ENCODE measurements at places on chromosomes 7 and 10.

GRCh38 chr7:69277366-69277765, 320.9 kb upstream of the AUTS2 start:
- DNase-seq = no peak

- no peak for DNase-seq
These were observed 590.9 kb upstream of the ANKRD30A start for GRCh38 chr10:36534471-36535002.

DNA sequence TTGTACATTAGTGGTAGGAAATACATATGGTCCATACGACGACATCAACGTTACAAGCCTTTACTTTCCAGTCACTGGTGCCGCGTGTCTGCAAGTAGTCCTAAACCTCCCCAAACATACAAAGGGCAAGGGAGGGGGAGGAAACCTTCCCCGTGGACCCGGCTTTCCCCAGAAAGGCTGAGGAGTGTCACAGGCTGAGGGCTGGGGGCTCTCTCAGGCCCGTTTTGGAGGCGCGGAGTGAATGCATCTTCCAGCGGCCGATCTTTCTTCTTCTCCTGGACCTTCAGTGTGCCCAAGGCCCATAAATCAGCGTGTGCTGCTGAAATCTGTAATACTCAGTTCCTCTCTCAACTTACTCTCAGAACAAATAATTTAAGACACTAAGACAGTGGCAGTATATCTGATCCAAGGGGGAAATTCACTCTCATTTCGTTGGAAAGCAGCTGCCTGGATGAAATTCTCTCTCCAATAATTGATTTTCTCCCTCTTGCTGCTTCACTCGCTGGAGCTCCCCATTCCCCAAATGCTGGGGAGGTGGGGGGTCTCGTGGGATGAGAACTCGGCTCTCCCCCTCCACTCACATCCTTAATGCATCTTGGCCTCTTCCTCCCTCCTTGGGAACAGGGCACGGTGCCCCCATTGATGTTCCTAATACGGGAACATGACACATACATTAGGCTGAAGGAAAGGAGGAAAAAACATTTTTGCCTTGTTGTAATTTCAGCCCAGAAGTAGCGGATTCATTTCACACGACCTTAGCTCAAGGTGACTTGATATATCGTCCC, 126.1 kb downstream of the ADARB2 start:
- DNase-seq = no peak

GRCh38 chr7:138902161-138902560, 79.0 kb downstream of the KIAA1549 start:
- DNase-seq = no peak

DNA sequence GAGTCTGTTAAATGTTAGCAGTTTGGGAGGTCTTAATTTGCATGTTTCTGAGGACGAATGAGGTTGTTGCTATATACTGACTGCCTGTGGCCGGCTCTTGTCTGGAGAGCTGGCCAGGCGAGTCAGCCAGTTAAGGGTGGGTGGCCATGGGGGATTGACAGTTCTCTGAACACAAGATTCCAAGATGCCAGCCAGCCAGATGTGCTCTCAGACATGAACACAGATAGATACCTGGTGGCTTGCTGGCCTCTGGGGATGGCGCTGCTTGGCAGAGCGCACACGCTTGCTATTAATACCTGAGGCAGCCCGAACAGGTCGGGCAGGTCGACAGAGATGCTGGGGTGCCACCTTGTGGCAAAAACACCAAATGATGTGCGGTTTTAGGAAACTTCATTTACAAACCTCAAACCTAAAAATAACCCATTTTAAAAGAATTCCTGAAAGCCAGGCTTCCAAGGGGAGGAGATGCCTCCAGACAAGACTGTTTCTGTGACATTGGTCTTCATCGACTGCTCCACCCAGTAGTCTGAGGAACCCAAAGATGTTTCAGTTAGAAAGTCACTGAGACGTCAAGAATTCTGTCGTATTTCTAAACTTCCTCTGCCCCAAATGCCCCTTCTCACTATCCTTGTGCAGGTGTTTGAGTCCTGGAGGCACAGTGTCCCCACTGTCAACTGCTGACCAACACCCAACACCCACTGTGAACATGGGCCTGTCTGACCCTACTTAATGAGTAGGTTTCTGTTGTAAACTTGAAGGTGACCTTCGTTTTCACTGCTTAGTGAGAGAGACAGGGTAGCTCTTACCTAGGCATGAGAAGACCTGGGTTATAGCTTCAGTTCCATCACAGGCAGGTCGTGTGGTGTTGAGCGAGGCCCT, 123.4 kb downstream of the NT5C2 start:
- no peak for DNase-seq

GRCh38 chr7:46486256-46487206, 565.5 kb upstream of the IGFBP3 start:
- no peak for DNase-seq

DNA sequence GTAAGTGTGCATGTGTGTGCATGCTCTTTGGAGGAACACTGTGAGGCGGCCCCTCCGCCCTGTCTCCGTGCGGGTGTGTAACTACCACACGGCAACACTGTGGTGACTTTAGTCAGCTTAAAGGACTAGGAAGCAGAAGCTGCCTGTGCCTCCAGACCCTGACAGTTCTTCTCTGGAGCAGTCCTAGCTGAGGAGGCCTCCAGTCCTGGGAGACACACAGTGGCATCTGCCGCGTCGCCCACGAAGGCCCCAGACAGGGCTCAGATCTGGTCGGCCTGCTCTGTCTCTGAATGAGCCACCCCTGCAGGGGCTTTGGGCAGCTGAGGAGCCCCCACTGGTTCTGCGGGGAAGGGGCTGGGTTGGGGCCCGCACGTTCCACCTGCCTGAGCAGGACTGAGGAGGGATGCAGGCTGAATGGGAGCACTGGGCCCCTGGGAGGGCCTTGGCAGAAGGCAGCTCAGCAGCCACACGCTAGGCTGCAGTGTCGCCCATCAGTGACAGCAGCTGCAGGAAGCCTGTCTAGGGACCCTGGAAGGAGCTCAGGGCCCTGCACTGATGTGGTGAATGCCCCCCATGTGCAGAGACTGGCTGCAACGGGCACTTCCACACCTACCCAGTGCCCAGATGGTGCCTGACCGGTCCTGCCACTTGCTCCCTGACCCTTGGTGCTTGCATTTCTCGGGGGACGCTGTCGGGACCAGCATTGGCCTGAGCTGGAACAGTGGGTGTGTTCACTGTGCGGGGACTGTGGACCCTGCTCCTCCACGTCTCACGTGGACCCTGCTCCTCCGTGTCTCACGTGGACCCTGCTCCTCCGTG, 27.3 kb upstream of the KNDC1 start:
- no peak for DNase-seq

GRCh38 chr10:21202776-21203462, 305.8 kb upstream of the NEBL start:
- DNase-seq = no peak

DNA sequence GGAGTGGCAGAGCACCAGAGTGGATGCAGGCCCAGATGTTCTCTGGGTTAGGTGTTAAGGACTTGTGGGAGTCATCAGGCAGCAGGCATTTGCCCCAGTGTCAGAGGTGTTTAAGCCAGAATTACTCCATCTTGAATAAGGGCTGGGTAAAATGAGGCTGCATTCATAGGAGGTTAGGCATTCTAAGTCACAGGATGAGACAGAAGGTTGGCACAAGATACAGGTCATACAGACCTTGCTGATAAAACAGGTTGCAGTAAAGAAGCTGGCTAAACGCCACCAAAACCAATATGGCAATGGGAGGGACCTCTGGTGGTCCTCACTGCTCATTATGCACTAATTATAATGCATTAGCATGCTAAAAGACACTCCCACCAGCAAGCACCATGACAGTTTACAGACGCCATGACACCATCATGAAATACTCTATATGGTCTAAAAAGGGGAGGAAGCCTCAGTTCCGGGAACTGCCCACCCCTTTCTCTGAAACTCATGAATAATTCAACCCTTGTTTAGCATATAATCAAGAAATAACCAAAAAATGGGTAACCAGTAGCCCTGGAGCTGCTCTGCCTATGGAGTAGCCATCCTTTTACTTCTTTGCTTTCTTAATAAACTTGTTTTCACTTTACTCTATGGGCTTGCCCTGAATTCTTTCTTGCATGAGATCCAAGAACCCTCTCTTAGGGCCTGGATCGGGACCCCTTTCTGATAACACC, 882 bp upstream of the LRRC61 start:
- DNase-seq = no peak

GRCh38 chr7:15889507-15889906, 203.0 kb upstream of the MEOX2 start:
- DNase-seq = no peak

- no peak for DNase-seq
These were observed 245.1 kb downstream of the CHCHD3 start for GRCh38 chr7:132836746-132837145.

- DNase-seq = no peak
These were observed 56.4 kb downstream of the PRR15 start for GRCh38 chr7:29619848-29620555.

DNA sequence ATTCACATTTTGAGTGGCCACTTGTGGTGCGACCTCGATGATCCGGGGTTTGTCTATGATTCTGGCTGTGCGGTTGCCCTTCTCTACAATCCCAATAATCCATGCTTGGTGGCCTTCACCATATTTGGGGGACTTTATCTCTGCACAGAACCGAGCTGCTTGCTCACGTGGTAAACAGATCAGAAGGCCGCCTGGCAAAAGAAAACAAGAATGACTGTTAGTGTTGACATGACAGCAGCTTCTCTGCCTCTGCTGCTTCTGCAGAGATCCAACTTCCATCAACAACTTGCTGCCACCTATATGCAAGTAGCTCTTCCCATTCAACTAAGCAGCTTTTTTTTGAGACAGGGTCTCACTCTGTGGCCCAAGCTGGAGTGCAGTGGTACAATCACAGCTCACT, 19.3 kb upstream of the PHYH start:
- DNase-seq = no peak

GRCh38 chr7:18901351-18901750, 216.1 kb downstream of the TWIST1 start:
- DNase-seq = no peak

GRCh38 chr7:31028006-31028405, 24.1 kb upstream of the ADCYAP1R1 start:
- no peak for DNase-seq

DNA sequence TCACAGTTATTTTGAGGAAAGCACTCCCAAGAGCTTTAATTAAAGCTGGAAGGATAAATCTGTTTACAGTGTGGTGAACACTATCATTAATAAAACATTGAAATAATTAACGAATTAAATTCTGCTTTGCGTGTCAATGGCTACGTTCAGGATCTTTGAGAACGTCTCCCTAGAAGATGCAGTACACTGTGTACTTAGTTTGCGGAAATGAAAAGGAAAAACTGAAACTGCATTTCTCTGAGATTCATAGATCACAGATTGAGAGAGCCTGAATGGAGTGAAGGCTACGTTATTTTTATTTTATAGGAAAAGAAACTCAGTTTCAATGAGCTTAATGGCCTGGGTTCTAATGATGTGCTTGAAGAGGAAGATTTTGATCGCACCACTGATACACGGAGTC, 85.3 kb downstream of the NRP1 start:
- no peak for DNase-seq

DNA sequence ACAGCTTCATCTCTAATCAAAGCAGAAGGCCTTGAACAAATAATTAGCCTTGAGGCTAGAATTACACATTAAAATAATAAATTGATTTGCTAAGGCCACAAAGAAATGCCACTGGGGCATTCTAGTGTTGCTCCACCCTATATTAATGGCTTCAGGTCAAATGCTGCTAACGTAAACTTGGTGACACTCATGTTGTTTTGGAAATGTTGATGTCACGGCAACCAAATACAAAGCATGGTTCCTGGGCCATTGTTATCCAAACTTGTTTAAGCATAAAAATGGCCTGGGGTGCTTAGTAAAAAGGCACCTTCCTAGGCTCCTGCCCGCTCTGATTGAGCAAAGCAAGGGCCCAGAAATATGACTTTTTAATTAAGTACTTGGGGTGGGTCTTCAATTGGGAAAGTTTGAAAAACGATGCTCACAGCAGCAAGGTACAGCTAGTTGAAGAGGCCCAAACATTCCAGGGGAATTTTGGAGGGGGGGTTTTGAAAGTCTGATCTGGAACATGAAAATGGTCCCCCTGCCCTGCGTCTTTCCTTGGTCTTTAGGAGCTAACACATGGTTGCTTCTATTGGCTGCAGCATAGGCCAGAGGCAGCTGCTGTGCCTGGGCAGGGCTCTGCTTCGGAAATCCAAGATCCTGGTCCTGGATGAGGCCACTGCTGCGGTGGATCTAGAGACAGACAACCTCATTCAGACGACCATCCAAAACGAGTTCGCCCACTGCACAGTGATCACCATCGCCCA, 67.8 kb downstream of the ABCC2 start:
- no peak for DNase-seq

GRCh38 chr7:135385209-135385608, 124.7 kb downstream of the CNOT4 start:
- DNase-seq = no peak

DNA sequence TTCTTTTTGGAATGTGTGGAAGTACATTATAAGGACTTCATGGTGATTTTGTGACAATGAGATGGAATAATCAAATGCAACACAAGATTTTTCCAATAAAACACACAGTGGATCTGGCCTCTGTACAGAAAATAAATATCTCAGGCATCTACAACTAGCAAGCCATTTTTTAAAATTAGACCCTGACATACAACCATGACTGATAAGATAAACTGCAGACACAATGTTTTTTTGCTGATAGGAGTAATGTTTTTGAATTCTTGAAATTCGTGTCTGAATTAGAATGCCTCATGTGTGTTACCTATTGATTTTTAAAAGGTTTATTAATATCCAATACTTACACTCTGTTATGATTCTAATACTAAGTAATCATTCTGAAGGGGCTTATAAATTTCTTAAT, 328.1 kb downstream of the HGF start:
- no peak for DNase-seq

- no peak for DNase-seq
These were observed 98.8 kb downstream of the ADK start for GRCh38 chr10:74249865-74250264.
